Activated CD8-positive, alpha-beta memory T cell treated with anti-CD3 and anti-CD28 coated beads for 48 hours (primary cell): ENCODE measurements at places on chromosomes 2 and 18.

DNA sequence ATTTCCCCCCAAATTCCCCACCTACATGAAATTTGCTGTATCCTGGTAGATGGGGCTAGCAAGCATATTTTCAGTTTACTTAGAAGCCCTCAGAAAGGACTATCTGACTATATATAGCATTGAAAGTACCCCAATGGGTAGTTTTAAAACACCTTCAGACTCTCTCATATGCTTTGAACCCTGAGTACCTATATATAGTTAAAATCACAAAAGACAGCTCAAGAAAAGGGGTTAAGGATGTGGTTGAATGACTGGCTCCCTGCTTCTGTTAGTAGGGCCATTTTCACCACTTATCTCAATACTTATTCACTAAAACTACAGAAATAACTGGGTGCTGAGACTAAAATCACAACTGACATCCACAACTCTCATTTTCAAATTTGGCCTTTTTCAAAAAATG, 18.5 kb downstream of the WDPCP start:
- no peak for DNase-seq

- DNase-seq, result no peak
Measured at GRCh38 chr2:156182132-156182531, 150.4 kb downstream of the NR4A2 start.

DNA sequence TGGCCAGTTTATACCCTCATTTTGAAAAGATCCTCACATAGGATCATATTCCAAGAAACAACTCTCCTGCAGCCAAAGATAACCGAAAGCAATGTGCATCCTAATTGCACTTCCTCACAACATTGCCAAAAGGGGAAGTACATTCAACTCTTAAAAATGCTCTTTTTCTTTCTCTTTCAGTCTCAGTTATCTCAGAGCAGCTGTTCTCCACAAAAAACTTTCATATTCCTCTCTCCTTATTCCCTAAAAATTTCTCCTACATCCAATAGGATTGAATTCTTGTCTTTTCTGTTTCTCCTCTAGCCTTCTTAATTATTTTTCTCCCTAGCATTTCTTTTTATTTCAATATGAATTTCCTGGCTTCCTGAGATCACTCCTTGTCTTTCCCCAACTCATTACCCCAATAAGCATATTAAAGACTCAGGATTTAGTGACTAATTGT, 7.4 kb upstream of the VRK2 start:
- DNase-seq, result no peak

GRCh38 chr2:239532250-239532649, 131.4 kb upstream of the HDAC4 start:
- no peak for DNase-seq

DNA sequence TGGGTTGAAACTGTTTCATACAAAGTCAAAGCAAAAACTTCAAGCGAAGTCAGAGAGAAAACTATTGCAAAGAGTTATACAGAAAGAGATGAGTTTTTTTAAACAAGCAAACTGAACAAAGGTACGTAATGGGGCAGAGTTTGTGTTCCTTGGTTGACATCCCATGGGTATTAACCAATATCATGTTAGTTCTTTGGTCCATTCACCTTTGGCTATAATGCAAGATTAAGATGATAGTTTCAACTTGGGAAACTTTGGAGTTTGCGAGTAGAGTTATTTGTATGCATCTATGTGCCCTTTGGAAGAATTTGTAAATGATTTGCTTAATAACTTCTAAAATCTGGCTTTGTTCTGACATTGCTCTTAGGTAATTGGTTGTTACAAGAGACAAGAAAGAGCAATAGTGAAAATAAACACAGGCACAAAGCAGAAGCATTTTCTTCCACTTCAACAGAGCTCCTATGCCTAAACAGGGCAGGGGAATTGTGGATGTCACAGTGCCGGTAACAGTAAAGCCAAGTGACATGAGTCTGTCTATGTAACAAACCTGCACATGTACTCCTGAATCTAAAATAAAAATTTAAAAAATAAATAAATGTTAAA, 936.1 kb downstream of the SUCLG1 start:
- DNase-seq, result no peak

- DNase-seq, result no peak
Measured at GRCh38 chr2:239106966-239107365, 259.1 kb downstream of the TWIST2 start.

- no peak for DNase-seq
Measured at GRCh38 chr2:64765160-64765805, 111.6 kb upstream of the SERTAD2 start.

DNA sequence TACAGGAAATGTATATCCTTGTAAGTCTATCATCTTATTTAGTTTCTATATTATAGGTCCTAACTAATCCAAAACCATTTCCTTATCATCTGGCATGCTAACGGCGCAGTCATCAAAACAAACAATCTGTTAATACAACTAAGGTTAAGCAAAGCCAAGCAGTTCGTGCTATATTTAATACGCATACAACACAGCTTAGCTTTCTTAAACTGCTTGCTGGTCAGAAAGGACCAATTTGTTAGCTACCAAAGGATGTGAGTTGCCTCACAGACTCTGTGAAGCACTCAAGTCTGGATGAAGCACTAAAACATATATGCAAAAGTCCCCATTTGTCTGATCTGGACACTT, 67.0 kb downstream of the ZEB2 start:
- DNase-seq, result no peak

GRCh38 chr2:23434721-23435121, 49.7 kb downstream of the KLHL29 start:
- DNase-seq, result no peak

- no peak for DNase-seq
Measured at GRCh38 chr18:37535968-37536367, 29.6 kb downstream of the CELF4 start.

DNA sequence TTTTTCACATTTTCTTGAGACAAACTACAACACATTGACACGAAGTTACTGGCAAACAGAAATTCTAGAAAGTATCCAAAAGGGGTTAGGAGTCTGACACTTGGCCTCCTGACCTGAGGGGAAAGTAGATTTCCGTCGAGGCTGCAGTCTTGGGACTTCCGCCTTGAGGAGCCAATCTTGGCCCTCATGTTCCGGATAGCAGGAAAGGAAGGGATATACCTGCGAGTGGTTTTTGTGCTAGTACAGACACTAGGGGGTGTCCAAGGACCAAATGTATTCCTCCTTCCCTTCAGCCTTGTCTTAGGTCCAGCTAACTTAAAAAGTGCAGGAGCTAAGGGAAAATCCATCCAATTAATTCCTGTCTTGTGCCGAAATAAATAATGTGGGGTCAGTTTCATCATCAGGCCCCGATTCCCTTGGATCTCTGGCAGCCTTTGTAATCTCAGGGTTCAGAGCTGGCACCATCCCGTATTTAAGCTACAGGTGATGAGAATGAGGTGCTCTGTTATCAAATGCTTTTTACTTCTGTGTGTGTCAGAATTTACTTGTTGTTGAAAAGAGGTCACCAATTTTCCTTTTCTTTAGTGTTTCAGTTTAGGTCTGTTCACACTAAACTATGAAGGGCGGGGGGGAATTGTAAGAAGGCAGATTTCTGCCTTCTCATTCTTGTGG, 330.2 kb upstream of the FANCL start:
- DNase-seq, result no peak

DNA sequence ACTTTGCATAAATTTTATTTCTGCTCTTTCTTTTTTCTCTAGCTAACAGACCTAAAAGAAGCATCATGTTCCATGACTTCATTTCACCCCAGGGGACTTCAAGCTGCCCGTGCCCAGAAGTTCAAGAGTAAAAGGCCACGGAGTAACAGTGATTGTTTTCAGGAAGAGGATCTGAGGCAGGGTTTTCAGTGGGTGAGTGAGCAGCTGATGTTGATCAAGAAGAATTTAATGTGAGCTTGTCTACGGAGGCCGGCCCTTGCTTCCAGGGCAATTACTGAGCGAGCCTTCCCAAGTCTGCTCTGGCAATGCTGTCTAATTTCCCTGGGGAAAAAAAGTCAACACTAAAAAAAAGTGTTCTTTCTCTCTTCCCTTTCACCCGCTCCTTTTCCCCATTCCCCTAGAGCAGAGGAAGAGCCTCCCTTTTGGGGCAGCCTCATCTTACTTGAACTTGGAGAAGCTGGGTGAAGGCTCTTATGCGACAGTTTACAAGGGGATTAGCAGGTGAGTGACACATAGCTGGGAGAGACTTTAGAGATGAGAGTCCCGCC, 1.2 kb downstream of the CDK15 start:
- no peak for DNase-seq

GRCh38 chr2:149645391-149645790, 57.8 kb upstream of the MMADHC start:
- DNase-seq, result no peak

GRCh38 chr2:135132314-135132713, 80.2 kb downstream of the RAB3GAP1 start:
- no peak for DNase-seq

- DNase-seq, result no peak
Measured at GRCh38 chr18:46290440-46291020, 186.3 kb downstream of the HAUS1 start.

DNA sequence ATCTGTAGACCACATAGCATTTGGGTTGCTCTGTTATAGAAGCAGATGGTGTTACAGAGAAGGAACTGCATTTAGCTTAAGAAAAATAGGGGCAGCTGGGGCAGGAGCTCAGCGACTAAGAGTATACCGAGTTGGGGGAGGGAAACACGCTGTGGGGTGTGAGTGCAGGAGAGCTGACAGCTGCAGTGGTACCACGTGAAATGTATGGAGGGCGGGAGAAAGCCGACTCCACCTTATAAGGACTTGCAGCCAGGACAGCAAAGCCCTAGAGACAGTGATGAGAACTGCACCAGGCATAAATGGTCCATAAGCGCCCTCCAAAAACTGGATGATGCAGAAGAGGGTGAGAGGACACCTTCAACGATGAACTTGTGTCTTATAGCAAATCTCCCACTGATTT, 237.6 kb downstream of the PRKCE start:
- no peak for DNase-seq

- no peak for DNase-seq
Measured at GRCh38 chr18:48806551-48807261, 144.1 kb downstream of the SMAD7 start.

GRCh38 chr2:196759378-196759706, 40.1 kb downstream of the GTF3C3 start:
- DNase-seq, result no peak

GRCh38 chr2:120771111-120771780, 35.6 kb downstream of the GLI2 start:
- DNase-seq, result no peak

DNA sequence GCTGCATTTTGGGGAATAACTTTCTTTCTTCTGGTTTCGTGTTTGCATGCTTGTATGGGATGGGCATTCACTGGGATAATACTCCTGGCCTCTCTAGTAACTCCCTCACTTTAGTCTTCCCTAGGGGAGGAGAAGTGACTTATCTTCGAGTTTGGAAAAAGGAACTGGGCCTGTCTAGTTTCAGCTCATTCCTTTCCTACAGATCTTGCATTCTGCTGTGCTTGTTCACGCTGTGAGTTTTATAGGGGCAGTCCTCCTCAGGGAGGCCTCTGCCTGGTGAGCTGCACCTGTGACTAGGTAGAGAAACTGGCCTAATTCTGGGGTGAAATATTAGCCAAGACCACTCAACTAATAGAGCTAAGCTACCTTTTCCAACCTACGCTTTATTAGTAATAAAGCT, 50.9 kb downstream of the PHLPP1 start:
- no peak for DNase-seq

GRCh38 chr2:141423124-141423523, 707.7 kb downstream of the LRP1B start:
- DNase-seq, result no peak

- DNase-seq, result no peak
Measured at GRCh38 chr2:13009027-13009642, 292.4 kb downstream of the TRIB2 start.

- no peak for DNase-seq
Measured at GRCh38 chr2:192593561-192593960, 398.8 kb upstream of the TMEFF2 start.

- no peak for DNase-seq
Measured at GRCh38 chr2:70070542-70071268, 16.6 kb upstream of the PCBP1 start.
